CD4-positive, alpha-beta T cell treated with Interleukin-15 for 1 hour (primary cell): ENCODE measurements at places on chromosomes 7 and 10.

DNA sequence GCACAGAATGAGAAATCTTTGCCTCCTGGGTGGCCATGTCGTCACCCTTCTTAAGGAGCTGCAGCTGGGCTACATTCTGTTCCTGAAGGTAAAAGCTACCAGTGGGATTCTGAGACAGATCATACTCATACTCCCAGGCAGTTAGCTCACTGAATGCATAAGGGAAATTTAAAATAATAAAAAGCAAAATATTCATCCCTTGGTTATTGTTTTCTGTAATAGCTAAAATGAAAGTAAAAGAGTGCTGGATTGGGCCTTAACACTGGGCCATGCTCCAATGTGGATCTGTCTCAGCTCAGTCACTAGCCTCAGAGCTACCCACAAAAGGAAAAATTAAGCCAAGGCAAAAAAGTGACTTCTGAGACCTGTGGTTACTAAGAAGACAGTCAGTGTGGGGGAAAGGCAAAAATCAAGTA is 8.9 kb upstream of the DYNC2I1 start:
- no peak for DNase-seq

DNA sequence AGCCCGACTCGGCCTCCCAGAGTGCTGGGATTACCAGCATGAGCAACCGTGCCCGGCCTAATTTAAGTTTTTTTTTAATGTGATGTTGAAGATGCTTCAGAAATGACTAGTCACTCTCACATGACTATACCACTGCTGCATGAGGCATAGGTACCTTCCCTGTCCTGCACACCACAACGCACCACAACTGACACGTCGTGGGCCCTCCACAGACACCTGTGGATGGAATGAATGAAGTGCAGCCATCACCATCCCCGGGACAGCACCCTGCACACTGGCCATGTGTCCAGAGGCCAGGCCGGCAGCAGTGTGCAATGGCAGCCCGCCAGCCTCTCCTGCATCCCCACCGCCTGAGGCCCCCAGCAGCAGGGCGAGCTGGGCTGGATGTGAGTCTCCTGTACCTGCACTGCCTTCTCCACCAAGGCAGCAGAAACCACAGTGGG is 55.1 kb downstream of the VOPP1 start:
- no peak for DNase-seq

- peak; percentile 98 for DNase-seq
Observed at GRCh38 chr7:151013733-151014497, 10.4 kb downstream of the ATG9B start.

DNA sequence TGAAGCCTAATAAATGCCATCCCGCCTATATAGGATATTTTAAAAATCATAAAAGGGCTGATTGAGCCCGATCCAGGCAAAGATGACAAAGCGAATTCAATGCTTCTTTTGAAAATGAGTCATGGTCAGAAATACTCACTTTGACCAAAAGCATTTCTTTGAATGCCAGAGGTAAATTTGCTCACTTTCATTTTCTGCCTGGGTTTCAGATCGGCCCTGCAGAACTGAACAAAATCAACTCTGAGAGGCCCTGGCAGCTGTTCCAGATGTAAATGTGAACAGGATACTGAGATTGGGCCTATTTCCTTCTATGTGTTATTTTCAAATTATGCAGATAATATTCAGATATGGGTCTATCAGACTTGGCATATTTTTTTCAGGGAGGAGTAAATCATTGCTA is 114.8 kb upstream of the ARID5B start:
- no peak for DNase-seq

DNA sequence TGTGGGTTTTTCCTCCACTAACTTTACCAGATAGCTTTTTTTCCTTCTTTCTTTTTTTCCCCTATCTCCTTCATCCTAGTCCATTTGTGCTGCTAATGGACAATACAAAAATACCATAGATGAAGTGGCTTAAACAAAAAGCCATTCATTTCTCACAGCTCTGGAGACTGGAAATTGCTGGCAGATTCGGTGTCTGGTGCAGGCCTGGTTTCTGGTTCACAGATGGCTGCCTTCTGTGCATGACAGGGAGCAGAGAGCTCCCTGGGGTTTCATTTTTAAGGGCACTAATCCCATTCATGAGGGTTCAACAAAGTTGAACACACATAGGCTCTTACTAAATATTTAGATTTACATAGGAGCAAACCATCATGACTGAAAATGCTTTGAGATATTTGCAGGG is 467.4 kb downstream of the TYW1 start:
- no peak for DNase-seq

DNA sequence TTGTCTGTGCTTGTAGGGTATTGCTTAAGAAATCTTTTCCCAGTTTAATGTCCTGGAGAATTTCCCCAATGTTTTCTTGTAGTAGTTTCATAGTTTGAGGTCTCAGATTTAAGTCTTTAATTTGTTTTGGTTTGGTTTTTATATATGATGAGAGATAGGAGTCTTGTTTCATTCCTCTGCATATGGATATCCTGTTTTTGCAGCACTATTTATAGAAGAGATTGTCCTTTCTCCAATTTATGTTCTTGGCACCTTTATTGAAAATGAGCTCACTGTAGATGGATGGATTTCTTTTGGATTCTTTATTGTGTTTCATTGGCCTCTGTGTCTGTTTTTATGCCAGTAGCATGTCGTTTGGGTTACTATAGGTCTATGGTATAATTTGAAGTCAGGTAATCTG is 20.2 kb downstream of the ADIRF start:
- DNase-seq = no peak

DNA sequence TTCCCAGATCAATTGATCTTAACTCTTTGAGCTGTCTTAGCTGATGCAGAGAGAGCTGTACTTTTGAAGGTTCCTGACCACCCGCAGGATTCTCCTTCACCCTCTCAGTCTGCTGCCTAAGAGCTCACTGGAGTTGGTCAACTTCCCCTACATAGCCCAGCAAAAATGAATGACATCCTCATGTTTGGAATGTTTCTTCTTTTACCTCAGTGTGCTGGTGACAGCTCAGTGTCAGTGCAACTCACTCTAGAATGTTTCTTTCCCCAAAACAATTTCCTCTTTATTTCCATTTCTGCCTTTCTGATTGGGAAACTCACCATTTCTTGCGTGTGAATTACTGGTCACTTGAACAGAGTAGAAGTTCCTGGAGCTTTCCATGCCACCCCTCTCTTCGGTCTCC is 48.7 kb downstream of the LSMEM1 start:
- no peak for DNase-seq

DNA sequence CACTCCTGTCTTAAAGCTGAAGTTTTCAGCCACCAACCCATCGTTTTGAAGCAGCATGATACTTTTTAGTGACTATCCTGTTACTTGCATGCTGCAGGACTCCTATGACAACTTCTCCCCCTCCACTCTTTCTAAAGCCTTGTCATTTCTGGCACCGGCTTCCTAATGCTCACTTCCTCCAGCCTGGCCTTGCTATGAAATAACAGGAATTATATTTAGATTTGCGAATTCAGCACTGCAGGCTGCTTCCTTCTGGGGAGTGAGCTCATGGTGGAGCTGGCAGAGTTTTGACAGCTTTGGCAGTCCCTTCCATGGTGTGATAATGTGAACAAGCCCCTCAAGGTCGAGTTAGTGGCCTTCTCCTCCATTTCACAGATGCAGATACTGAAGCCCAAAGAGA is 13.4 kb downstream of the BLNK start:
- no peak for DNase-seq

DNA sequence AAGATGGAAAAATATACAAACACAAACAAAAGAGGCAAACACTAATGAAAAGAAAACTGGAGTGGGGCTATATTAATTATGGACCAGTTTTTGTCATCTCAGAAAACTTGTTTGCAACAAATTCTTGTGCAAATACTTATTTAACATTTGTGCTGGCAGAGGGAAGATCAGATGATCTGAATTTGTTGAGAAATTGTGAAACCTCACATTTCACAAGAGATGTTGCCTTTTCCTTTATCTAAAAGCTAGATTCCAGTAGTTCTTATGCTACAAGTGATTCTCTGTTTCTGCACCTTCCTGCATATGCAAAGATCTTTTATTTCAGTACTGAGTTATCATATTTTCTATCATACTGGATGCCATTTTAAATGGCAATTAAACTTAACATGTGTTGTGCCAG is 320.7 kb downstream of the SUGCT start:
- no peak for DNase-seq

DNA sequence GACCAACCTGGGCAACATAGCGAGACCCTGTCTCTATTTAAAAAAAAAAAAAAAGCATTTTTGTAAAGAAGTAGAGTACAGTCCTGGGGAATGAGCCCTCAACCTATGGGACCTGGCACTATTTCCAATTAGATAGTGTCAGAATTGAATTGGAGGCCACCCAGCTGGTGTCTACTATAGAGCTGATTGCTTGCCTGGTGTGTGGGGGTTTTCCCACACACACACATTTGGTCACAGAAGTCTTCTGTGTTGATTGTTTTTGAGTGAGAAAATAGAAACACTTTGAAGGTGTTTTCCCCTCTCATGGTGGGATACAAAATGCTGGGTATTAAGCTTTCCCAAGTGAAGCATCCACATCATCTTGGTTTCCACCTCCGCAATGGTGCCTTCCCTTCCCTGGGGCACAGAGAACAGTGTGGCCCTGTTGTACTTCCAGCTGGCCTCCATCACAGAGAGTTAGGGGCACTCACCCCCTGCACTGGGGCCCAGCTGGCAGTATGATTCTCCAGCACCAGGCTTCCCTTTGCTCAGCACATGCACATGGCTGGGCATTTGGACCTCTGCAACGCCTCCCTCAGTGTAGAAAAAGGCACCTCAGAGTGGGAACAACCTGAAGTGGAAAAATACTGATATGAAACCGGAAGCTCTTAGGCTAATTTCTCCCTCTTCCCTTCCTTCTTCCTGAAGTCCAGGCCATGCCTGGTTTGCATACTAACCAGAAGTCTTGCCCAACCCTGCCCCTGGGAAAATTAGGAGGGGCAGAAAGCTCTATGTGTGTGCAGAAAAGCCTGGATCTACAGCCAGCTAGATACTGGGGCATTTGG is 10.7 kb upstream of the NFKB2 start:
- no peak for DNase-seq

DNA sequence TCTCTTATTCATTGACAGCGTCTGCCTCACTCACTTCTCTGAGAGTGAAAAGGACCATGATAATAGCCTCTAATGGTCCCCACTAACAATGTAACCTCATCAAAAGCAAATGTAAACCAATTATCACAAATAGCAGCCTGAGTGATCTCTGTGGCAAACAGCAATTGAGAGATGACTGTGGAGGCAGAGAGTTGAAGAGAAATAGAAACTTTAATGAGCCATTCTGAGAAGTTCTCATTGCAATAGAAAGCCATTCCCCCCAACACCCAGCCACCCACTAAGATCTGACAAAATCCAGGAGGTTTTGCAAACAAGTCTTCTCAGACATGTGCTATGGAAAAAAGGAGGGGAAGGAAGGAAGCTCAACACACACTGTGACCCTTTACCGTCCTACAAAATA is 44.2 kb upstream of the RNF148 start:
- no peak for DNase-seq

DNA sequence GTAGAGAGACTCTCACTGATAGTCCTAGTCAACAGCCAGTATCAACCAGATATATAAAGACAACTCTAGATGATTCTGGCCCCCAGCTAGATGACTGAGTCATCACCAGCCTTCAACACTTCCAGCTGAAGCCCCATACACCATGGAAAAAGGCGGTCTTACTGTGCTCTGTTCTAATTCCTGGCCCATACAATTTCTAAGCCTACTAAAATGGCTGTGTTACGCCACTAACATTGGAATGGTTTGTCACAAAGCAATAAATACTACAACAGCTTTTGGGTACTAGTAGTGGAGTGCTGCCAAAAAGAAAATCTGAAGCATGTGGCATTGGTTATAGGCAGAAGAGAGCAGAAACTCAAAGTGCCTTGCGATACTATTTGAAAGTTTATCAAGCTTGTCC is 13.0 kb upstream of the TES start:
- DNase-seq = no peak

GRCh38 chr7:76303202-76304147 is 1.0 kb downstream of the HSPB1 start:
- DNase-seq = peak; percentile 78

DNA sequence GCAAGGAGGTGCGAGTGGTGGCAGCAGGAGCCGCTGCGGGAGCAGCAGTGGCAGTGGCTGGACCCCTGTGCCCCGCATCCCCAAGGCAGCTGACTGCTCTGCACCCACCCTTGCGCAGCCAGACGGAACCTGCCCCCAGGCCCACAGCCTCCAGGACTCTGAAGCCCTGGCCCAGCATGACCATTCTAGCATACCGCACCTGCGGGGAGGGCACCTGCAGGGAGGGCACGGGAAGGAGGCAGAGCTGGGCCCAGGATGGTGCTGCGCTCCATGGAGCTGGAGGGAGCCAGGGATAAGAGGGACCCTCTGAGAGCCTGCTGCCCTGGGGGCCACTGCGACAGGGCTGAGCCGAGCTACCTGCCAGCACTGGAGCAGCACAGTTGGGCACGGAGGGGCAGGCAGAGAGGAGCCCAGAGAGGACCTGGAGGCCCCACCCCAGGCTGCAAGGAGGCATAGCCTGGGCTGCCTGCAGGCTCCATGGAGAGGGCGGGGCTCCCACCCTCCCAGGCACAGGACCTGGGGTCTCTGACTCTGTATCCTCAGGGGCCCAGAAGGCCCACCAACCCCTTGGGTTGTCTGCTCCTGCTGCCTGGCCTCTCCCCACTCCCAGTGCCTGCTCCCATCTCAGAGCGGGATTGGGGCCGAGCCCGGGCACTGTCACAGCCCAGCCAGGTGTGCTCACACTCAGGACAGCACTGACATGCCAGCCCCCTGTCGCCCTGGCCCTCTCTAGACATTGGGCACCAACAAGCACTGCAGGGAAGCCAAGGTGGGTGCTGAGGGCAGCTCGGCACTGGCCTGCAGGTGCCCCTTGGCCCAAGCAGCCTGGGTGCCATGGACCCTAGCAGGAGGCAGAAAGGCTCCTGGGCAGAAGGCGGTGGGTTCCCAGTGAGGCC is 87.6 kb downstream of the HTR7 start:
- DNase-seq = no peak

- no peak for DNase-seq
Observed at GRCh38 chr10:53003094-53003493, 230.5 kb upstream of the MBL2 start.

DNA sequence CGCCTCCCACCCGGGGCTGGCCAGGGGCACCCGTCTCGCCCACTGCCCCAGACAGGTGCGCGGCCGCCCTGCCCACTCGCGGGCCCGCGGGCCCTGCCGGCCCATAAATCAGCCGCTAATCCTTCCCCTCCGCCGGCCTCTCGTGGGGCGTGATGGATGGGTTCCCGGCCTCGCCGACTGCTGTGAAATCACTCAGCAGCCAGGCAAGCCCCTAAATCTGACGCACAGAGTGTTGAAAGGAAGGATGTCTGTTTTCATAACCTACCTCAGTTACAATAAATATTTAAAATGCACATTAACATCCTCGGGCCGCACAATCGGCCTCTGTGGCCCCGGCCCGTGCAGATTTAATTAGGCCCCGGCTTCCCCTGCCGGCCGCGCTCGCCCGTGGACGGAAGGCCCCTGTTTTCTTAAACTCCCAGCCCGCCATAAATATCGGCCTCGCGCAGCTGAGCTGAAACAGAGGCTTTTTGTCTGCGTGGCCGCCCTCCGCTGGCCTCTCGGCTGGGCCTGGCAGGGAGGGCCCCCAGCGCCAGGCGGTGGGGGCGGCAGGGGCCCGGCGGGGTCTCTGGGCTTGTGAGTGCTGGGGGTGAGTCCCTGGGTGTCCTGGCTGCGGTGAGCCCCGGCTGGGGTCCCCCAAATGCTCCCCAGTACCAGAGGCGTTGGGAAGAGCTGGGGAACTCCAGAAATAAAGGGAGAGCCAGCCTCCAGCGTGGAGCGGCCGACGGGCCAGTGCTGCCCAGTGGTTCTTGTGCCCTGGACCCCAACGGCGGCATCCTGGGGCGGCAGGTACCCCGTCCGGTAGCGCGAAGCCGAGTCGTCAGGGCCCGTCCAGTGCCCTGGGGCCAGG is 90.7 kb downstream of the UNCX start:
- DNase-seq = no peak
